ENCODE measurements at places on chromosomes 5 and 9. TPM values are rescaled to one million over a fixed set of nuclear protein-coding genes. Genes with fewer than 3 reads are reported as not detected.

The MATR3 gene
- polyA plus RNA-seq: 97.0 TPM

The MAMDC2 gene
- polyA plus RNA-seq: 35.8 TPM

The EQTN gene
- polyA plus RNA-seq: not detected

The ADRA1B gene
- 2.1 TPM for polyA plus RNA-seq

- DNase-seq: no peak
Measured at GRCh38 chr9:2876726-2877125, 32.8 kb upstream of the PUM3 start.

- no peak for DNase-seq
Measured at GRCh38 chr5:132998556-132998955, 27.8 kb downstream of the ZCCHC10 start.
